CD4-positive, alpha-beta T cell treated with Interleukin-17A for 4 hours (primary cell): ENCODE measurements at places on chromosomes 1 and 21.

DNA sequence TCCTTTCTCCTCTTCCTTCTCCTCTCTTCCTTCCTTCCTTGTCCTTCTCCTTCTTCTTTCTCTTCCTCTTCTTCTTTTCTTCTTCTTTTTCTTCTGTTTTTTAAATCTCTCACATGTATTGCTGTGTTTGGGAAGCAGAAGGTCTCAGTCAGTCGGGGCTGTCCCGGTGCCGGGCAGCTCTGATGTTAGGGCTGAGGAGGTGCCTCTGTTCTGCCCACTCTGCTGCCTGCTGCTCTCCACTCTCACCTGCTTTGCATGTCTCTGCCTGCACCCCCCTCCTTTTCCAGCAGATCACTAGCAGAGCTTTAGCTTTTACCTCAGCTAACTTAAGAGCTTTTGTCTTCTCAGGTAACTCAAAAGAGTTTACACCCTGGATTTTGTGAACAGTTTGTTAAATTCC, 276.6 kb downstream of the CHRM3 start:
- DNase-seq: no peak

DNA sequence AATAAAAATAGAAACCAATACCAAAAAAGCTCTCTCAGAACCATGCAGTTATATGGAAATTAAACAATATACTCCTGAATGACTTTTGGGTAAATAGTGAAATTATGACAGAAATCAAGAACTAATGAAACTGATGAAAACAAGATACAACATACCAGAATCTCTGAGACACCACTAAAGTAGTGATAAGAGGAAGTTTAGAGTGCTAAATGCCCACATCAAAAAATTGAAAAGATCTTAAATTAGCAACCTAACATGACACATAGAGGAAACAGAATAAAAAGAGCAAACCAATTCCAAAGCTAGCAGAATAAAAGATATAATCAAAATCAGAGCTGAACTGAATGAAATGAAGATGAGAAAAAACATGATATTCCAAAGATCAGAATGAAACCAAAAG, 430.9 kb downstream of the LTN1 start:
- DNase-seq: no peak

- no peak for DNase-seq
These were observed 31.3 kb downstream of the CACNA1E start for GRCh38 chr1:181514298-181515290.

GRCh38 chr1:1510912-1511532, 940 bp upstream of the ATAD3A start:
- DNase-seq: no peak

- no peak for DNase-seq
These were observed 603.7 kb upstream of the CAMK1G start for GRCh38 chr1:208979776-208980175.
